ENCODE measurements at places on chromosomes 3 and 15.

GRCh38 chr3:18351069-18351628, 74.0 kb downstream of the SATB1 start:
- no peak for DNase-seq

DNA sequence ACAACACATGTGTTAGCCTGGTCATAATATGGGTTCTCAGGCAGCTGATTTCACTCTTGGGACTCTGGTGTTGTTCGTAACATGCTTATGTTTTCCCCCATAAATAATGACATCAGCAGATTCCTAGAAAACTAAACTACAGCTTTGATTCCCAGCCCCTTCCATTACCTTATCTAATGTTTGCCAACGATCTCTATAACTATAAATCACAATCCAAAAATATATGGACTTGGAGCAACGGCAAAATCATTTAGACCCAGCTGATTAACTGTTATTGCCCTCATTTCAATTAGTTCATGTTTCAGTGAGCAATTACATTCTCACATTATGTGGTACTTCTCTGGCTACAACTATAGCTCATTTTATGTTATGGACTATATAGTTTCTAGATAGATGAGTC, 531.3 kb downstream of the MAGI1 start:
- DNase-seq = no peak

GRCh38 chr3:189557824-189558223, 73.4 kb upstream of the TP63 start:
- DNase-seq = peak; percentile 1

DNA sequence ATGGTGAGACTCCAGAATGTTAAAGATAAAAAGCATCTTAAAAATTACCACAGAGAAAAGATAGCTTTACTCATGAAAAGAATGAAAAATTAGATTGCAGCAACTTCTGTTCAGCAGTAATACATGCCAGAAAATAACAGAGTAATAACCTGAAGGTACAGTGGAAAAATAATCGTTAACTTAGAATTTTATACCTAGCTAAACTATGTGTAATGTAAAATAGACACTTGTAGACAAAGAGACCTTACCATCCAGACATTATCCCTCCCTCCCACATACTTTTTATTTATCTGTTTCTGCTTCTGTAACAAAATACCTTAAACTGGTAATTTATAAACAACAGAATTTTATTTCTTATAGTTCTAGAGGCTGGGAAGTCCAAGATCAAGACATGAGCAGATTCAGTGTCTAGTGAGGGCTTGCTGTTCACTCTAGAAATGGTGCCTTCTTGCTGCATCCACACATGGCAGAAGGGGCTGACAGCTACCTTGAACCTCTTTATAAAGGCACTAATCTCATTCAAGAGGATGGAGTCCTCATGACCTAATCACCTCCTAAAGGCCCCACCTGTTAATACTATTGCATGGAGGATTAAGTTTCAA, 90.7 kb downstream of the COL6A6 start:
- DNase-seq = no peak

GRCh38 chr3:58398669-58399333, 34.8 kb downstream of the PDHB start:
- no peak for DNase-seq
